ENCODE measurements at places on chromosomes 13 and 19. TPM values are rescaled to one million over a fixed set of nuclear protein-coding genes. Genes with fewer than 3 reads are reported as not detected.

Gene SIGLEC14
- not detected for total RNA-seq

Gene TGDS
- total RNA-seq: 9.1 TPM

Gene LILRA6
- not detected for total RNA-seq

Gene NOSIP
- 100 TPM for total RNA-seq

Gene BRSK1
- 3.5 TPM for total RNA-seq

Gene HSD17B14
- 5.5 TPM for total RNA-seq

Gene PROZ
- not detected for total RNA-seq

Gene PRRG2
- 0.32 TPM for total RNA-seq

Gene ZIC5
- under 0.01 TPM for total RNA-seq

Gene MKNK2
- total RNA-seq: 206 TPM

Gene ATP12A
- total RNA-seq: not detected

Gene CACNG6
- total RNA-seq: 0.47 TPM
